ENCODE measurements at places on chromosomes 1 and 21.

- DNase-seq: no peak
Measured at GRCh38 chr21:44363278-44363677, 9.9 kb downstream of the TRPM2 start.

- DNase-seq: no peak
Measured at GRCh38 chr1:52862666-52863458, 20.3 kb downstream of the ZYG11A start.

GRCh38 chr1:112054510-112054909 lies 65.0 kb upstream of the KCND3 start:
- no peak for DNase-seq

DNA sequence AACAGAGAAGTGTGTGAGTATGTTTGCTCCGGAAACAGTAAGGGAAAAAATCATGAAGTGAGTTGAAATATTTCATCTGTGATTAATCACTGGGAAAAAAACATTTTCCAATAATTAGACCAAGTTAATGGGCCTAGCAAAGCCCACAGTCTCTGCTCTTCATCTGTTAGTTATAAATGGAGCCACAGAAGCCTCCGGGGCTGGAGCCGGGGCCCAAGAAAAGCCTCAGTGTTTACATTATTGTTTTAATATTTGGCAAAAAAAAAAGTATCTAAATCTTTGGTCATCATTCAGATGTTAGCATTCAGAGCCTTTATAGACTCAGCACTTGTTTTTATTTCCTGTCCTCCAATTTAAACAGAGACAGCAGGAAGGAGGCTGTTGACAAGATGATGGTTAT lies 115.0 kb downstream of the UBE2U start:
- no peak for DNase-seq

DNA sequence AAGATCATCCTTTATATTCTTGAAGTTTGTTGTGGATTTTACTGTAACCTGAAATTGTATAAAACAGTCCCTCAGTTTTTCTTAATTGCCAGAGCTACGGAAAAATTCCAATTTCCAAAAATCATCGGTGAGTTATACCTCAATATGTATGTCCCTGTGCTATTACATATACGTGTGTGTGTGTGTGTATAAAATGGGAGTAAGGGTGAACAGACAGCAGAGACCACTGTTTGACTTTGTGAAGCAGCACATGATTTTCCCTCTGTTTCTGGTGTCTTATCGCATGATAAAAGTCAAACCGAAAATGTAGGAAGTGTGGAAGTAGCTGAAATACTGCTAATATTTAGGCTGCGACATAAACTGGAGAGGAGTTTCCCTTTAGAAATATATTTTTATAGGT lies 1.2 kb downstream of the OR2T1 start:
- DNase-seq: no peak

- DNase-seq: peak; percentile 52
Measured at GRCh38 chr1:21368515-21369289, 71.2 kb upstream of the NBPF3 start.

- DNase-seq: no peak
Measured at GRCh38 chr1:50308878-50309277, 114.4 kb downstream of the DMRTA2 start.

GRCh38 chr1:109386054-109386717 lies 11.5 kb downstream of the SORT1 start:
- DNase-seq: no peak

DNA sequence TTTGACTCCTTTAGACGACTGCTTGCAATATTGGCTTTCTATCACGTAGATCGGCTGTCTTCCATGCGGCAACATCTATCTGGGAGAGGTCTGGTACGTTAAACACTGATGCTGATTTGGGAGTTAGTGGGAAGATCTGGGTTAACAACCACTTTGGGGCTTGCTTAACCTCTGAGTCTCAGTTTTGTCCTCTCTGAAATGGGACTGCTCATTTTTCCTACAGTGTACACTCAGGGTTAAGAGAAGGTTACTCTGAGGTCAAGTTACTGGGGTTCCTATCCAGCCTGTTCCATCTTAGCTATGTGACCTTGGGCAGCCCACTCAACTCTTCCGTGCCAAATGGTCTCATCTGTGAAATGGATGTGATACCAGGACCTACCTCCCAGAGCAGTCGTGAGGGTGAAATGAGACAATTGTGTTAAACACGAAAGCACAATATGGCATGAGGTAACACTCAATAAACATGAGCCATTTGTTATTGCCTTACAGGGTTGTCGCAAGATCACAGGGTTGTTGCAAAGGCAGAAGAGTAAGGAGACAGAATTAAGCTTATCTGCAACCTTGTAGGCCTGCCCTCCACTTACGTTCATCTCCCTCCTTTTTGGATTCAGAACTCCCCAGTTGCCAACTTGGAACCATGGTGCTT lies 5.6 kb downstream of the ABCA4 start:
- DNase-seq: no peak

DNA sequence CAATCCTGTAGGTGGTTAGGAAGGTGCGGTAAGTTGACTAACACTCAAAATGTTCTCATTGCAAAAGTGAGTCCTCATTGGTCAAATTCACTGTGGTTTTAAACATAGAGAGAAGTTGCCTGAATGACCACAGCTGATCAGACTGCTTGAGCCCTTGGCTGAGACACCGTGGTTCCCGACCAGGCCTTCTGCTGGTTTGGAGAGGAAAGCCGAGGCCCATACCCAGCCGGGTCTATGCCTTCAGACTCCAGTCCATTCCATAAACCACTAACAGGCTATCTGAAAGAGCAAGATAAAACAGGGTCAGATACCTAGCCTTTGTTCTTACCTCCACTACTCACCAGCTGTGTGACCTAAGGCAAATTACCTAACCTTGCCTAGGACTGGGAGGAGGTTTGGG lies 133.9 kb downstream of the LMX1A start:
- DNase-seq: no peak
